ENCODE measurements at places on chromosomes 5 and 9. TPM values are rescaled to one million over a fixed set of nuclear protein-coding genes. Genes with fewer than 3 reads are reported as not detected.

GRCh38 chr5:88734191-88734640, 148.8 kb downstream of the MEF2C start:
- no peak for DNase-seq

GRCh38 chr9:35508069-35508468, 18.2 kb downstream of the RUSC2 start:
- DNase-seq = no peak

DNA sequence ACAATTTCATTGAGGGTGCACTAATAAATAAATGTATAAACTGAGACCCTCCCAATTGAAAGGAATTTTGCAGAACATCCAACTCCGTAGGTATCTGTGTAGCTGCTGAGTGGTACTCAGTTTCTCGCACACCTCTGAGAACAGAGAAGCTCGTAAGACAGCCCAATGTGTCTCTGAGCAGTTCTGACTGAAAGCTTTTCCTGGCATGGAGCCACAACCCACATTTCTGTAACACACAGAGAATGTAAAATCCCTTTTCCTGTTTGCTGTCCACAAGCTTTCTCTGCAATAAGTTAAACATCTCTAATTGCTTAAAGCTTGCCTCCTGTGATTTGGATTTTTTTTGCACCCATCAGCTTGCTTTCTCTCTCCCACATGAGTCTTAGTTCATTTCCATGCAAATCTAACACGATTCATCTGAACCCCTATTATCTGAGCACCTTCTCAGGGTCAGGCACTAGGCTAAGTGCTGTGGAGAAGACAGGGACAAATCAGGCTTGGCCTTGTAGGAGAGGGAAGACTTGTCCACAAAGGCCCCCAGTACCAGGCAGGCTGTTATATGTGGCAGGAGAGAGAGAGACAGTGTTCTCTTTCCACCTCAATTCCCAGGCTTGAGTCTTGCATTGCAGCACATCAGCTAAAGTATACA, 44.2 kb upstream of the COL15A1 start:
- no peak for DNase-seq

DNA sequence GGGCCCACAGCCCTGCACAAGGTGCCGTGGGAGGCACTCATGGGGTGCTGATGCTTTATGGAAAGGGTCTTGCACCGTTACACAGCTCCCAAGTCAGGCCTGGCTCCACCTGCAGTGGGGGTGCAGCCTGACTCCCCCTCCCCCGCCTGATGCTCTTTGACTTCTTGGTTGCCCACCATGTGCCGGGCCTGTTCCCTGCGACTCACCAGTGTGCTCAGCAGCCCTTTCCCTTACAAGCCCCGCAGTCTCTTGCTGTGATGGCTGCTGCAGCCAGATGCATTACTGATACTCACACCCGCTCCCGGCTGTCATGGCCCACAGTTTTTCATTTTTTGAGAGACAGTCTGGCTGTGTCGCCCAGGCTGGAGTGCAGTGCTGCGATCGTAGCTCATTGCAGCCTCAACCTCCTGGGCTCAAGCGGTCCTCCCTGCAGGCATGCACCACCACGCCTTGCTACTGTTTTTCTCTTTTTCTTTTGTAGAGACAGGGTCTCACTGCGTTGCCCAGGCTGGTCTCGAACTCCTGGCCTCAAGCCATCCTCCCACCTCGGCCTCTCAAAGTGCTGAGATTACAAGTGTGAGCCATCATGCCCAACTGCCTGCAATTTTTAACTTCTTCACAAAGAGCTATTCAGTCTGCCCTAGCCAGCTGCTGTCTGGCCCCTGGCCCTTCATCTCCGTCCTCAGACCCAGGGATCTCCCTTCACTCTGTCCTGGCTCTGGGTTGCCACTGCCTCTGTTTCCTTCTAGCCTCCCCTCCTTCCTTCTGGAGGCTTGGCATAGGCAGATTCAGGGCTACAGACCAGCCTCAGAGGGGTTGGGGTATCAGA, 109.5 kb downstream of the RXRA start:
- no peak for DNase-seq

- DNase-seq = no peak
These were observed 134.8 kb downstream of the EPB41L4A start for GRCh38 chr5:112283943-112284929.

GRCh38 chr9:69393425-69393824, 68.4 kb downstream of the ENTREP1 start:
- no peak for DNase-seq

- no peak for DNase-seq
These were observed 29.8 kb downstream of the TNFAIP8 start for GRCh38 chr5:119385536-119386128.

Gene RANBP3L
- total RNA-seq = 213 TPM

Gene ARHGEF39
- total RNA-seq = 1.5 TPM

All from spinal cord (tissue), 10 donors.